ENCODE measurements at places on chromosomes 1 and 21. TPM values are rescaled to one million over a fixed set of nuclear protein-coding genes. Genes with fewer than 3 reads are reported as not detected.
A peak's percentile ranks its signal among the peaks of the same experiment; 100 is the strongest.

DNA sequence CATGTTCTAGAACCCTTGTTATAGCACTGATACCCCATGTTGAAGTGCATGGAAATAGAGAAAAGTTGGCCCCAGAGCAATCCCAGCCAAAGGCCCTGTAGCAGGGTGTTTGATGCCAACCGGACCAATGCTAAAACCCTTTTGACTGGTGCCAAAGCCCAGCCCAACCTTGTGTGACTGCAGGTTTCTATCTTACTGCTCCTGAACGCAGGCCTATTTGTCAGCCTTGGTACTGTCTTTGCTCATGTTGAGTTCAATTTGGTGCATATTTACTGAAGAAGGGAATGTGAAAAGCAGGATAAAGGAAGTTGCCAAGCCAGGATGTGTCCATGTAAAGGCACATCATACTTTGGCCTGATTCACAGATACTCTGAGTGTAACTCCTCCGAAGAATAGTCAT lies 51.7 kb upstream of the NFASC start:
- H3K4me3 ChIP-seq = no peak overlapping the region
- DNase-seq = no peak
- H3K27ac ChIP-seq = peak overlapping the region; percentile 91
- H3K27me3 ChIP-seq = no peaks in the 10 kb centered on the region
- peaks cover 13% of the 10 kb centered on the region for H3K4me1 ChIP-seq

DNA sequence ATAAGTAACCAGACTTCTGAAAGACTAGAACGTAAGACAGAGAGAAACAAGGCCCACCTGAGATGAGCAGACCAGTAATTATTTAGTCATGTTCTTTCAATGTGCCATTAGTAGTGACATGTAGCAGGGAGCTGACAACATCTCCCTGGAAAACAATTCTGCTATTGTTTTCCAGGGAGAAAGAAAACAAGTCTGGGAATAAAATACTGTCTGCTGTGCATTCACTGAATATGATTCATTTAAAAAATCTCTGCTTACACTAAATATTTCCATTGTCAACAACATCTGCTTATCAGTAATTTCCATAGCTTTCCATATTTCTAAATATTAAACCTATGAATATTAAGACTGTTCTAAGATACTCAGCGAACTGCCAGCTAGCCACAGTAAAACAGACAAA lies 80.0 kb downstream of the VCAM1 start:
- peaks cover 2% of the 10 kb centered on the region for H3K4me1 ChIP-seq
- H3K27me3 ChIP-seq = no peaks in the 10 kb centered on the region
- no peak overlapping the region for H3K4me3 ChIP-seq
- DNase-seq = no peak
- H3K27ac ChIP-seq = no peak overlapping the region

GRCh38 chr1:24898909-24899439 lies 31.1 kb downstream of the RUNX3 start:
- no peaks in the 10 kb centered on the region for H3K36me3 ChIP-seq
- H3K4me3 ChIP-seq = no peak overlapping the region
- DNase-seq = peak; percentile 38
- H3K4me1 ChIP-seq = no peaks in the 10 kb centered on the region
- no peak overlapping the region for H3K27ac ChIP-seq

GRCh38 chr1:245378311-245378722 lies 223.5 kb downstream of the KIF26B start:
- no peak overlapping the region for H3K4me3 ChIP-seq
- H3K36me3 ChIP-seq = no peaks in the 10 kb centered on the region
- DNase-seq = no peak
- H3K27me3 ChIP-seq = no peaks in the 10 kb centered on the region

The CADM3 gene
- total RNA-seq = 41.2 TPM

The EPS8L3 gene
- total RNA-seq = not detected

DNA sequence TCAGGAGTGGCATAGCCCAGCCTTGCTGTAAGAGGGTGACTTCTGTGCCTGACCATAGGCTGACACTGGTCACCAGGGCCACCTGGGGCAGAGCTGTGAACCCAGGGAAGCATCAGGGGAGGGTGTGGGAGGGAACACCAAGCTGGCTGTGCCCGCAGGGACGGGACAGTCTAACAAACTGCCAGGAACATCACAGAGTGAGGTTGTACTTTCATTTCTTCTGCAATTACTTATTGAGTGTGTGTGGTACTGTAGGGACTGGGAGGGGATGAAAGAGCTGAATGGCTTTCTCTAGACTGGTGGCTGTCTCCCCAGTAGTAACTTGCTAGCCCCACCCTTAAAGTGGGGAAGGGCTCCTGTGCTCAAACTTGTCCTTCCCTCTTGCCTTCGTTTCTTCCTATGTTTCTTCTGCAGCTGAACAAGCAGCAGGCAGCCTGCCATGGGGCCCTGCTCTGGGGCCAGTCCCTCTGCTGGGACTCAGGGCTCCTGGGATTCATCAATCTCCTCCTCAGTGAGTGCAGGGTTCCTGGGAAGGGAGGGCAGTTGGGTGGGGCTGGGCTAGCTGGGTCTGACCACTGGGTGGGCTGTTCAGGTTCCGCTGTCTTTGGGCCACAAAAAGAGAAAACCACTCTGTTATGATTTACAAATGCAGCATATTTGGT lies 39.7 kb upstream of the ETV3 start:
- no peaks in the 10 kb centered on the region for H3K27me3 ChIP-seq
- H3K36me3 ChIP-seq = no peaks in the 10 kb centered on the region
- no peaks in the 10 kb centered on the region for H3K4me1 ChIP-seq
- DNase-seq = no peak
- H3K27ac ChIP-seq = no peak overlapping the region
- H3K4me3 ChIP-seq = no peak overlapping the region

DNA sequence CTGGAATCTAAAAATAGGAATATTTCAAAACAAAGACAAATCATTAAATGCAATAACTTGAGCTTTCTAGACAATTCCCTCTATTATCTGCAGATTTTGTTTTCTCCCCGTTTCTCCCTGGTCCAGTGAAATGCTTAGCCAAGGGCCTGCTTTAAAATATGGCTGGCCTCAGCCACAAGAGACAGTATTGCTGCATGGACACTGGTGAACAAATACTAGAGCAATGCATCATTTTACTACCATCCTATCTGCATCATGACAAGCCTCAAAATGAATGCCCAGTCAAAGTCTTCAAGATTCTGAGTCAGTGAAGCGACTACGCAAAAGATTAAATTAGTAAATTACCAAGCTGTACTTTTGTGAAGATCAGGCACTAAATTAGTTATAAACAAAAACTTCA lies 80.5 kb downstream of the ENAH start:
- no peak overlapping the region for H3K4me3 ChIP-seq
- no peaks in the 10 kb centered on the region for H3K36me3 ChIP-seq
- no peaks in the 10 kb centered on the region for H3K27me3 ChIP-seq
- H3K4me1 ChIP-seq = peaks cover 6% of the 10 kb centered on the region

- H3K4me1 ChIP-seq = no peaks in the 10 kb centered on the region
- H3K4me3 ChIP-seq = no peak overlapping the region
- H3K27me3 ChIP-seq = no peaks in the 10 kb centered on the region
- no peak overlapping the region for H3K27ac ChIP-seq
- no peaks in the 10 kb centered on the region for H3K36me3 ChIP-seq
Measured at GRCh38 chr1:1085911-1086841, 12.1 kb upstream of the RNF223 start.

DNA sequence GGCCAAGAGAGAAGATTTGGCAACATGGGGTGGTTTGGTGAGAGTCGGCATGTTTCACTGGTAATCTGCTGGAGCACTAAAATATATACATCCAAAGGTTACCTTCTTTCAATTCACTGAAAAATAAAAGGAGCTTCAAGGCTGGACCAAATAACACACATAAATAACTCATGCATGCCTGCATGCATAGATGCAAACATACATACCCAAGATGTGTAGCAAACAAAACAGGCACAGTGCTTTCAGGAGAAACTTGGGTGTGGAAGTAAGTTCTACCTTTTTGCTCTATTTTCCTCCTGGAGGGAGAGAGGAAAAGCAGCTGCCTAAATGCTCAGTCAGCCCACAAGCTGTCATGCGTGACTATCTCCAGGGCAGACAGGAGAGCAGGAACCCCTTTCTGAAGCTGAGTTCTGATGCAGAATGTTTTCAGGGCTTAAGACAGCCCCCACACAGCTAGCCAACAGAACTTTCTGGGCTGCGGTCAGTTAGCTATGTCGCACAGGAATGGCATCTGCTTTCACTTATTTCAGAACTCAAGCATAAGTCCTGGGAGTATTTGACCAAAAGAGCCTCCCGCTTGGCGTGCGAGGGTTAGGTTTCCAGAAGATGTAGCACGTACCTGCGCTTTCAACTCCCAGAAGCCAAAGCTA lies 166.2 kb downstream of the TOMM20 start:
- peaks cover 5% of the 10 kb centered on the region for H3K4me1 ChIP-seq
- no peaks in the 10 kb centered on the region for H3K27me3 ChIP-seq
- peak overlapping the region; percentile 90 for H3K27ac ChIP-seq
- DNase-seq = peak; percentile 78
- no peaks in the 10 kb centered on the region for H3K36me3 ChIP-seq

The CYYR1 gene
- 45.8 TPM for total RNA-seq

The SMIM1 gene
- 5.6 TPM for total RNA-seq

The MX2 gene
- total RNA-seq = 21.8 TPM

DNA sequence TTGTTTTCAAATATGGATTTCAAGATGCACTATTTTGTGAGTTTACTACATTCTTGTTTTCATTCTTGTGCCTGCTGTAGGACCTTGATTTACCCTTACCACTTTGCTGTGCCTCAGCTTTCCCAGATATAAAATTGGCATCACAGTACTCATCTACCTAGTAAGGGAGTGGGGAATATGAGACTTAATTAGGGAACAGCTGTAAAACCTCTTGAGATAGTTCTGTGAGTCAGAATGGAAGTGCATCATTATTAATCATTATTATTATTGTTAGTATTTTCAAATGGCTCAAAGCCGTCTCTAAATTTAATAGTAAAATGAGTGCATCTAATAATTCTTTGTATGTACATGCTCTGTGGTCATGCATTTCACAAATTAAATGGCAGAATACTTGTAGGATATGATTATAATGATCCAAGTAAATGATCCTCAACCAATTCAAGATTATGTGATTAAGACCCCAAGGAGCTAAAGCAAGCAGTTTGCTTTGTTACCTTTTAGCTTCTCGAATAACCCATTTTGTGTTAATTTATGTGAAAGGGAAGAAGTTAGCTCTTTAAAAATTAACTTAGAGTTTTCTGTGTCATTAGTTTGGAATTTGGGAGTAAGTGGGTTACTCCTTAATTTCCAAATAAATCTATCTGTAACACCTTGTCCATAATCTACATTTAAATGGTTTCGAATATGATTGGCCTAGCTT lies 155.4 kb downstream of the NFIA start:
- no peak for DNase-seq
- H3K36me3 ChIP-seq = no peaks in the 10 kb centered on the region
- no peak overlapping the region for H3K4me3 ChIP-seq
- H3K4me1 ChIP-seq = peaks cover 2% of the 10 kb centered on the region

DNA sequence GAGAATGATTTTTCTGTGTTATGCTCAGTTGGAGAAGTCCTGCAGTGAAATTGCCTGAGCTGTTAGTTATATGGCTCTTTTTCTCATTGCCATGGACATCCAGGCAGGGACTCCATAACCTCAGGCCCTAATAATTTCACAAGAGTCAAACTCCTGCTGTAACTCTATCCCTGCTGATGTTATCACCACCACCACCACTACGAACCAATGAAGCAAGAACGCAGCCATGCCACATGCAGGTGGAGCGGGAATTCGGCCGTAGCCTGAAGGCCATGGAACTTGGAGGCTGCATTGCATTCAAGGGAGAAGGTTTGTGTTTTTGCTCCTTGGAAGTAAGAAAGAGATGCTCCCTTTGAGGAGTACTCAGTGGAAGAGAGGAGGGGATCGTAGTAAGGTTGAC lies 16.8 kb upstream of the DLGAP3 start:
- DNase-seq = no peak
- H3K4me1 ChIP-seq = no peaks in the 10 kb centered on the region
- no peak overlapping the region for H3K4me3 ChIP-seq
- H3K27ac ChIP-seq = no peak overlapping the region

The NEK2 gene
- 1.0 TPM for total RNA-seq

The CLCA4 gene
- total RNA-seq = 0.13 TPM

The ANKRD45 gene
- 0.33 TPM for total RNA-seq

The BEND5 gene
- total RNA-seq = 11.2 TPM

DNA sequence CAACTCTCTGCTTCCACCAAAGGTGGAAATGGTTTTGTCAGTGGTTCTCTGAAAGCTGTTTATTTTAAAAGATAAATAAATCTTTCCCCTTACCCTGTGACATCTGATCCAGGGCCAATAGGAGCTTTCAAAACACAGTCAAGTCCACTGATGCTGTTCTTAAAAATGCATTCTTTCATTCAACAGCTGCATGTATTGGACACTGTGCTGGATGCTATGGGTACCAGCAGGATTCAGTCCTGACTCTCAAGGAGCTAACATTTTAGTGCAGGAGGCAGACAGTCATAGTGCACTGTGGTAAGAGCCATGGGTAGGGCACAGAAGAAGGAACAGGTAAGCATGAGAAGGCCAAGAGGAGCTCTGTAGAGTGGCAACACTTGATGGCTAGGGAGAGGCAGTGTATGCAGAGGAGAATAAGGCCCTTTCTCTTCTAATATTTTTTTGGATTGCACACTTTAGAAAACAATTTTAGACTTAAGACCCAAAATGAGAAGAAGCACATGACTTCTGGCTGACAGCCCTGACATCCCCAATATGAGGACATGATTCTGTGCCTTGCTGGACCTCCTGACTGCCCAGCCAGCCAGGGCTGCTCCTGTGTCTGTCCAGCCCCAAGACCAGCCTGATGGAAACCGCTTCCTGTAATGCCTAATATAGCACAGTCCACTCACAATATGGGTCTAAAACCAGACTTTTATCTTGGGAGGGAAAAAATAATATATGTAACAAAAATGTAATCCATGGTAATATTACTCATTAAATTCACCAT lies 207.3 kb downstream of the SDCCAG8 start:
- no peaks in the 10 kb centered on the region for H3K36me3 ChIP-seq
- DNase-seq = no peak
- no peak overlapping the region for H3K27ac ChIP-seq
- H3K4me3 ChIP-seq = no peak overlapping the region

- H3K4me1 ChIP-seq = no peaks in the 10 kb centered on the region
- H3K27ac ChIP-seq = no peak overlapping the region
- no peak overlapping the region for H3K4me3 ChIP-seq
- peaks cover 9% of the 10 kb centered on the region for H3K36me3 ChIP-seq
- peak; percentile 57 for DNase-seq
- no peaks in the 10 kb centered on the region for H3K27me3 ChIP-seq
Measured at GRCh38 chr1:156262461-156263287, 14.8 kb upstream of the PAQR6 start.

The CD1E gene
- not detected for total RNA-seq

GRCh38 chr1:215007880-215008279 lies 74.7 kb upstream of the KCNK2 start:
- no peaks in the 10 kb centered on the region for H3K4me1 ChIP-seq
- H3K27ac ChIP-seq = no peak overlapping the region
- H3K4me3 ChIP-seq = no peak overlapping the region
- DNase-seq = no peak

The LRRIQ3 gene
- 0.81 TPM for total RNA-seq

The UBL4B gene
- not detected for total RNA-seq

The TMEM125 gene
- not detected for total RNA-seq

DNA sequence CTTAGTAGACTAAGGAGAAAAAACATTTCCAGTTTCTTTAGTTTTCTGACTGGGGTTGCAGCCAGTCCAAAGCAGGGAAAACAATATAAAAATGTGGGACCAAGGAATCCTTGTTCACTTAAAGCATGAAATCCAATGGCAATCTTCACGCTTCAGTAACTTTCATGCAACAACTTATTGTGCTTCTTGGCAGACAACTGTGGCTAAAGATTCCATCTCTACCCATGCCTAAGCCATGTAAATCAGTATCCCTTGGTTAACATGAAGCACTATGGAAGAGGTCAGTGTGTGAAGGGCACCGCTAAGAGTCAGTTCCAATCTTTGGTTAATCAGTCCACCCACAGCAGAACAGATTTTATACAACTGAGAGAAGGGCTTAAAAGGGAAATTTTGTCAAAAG lies 201.8 kb upstream of the GREM2 start:
- H3K4me1 ChIP-seq = no peaks in the 10 kb centered on the region
- H3K36me3 ChIP-seq = no peaks in the 10 kb centered on the region
- H3K27me3 ChIP-seq = no peaks in the 10 kb centered on the region
- no peak for DNase-seq
- no peak overlapping the region for H3K27ac ChIP-seq

All from aorta (tissue), 5 donors.